ENCODE measurements at places on chromosomes 2 and 18. TPM values are rescaled to one million over a fixed set of nuclear protein-coding genes. Genes with fewer than 3 reads are reported as not detected.

C2orf80 gene
- total RNA-seq, result not detected

NFATC1 gene
- total RNA-seq, result 30.0 TPM

RNF149 gene
- total RNA-seq, result 57.6 TPM

FAM168B gene
- 107 TPM for total RNA-seq

MARCHF7 gene
- total RNA-seq, result 93.9 TPM

PREB gene
- total RNA-seq, result 47.2 TPM

ACOXL gene
- total RNA-seq, result not detected

C2orf81 gene
- 0.71 TPM for total RNA-seq
